ENCODE measurements at places on chromosomes 5 and 9. TPM values are rescaled to one million over a fixed set of nuclear protein-coding genes. Genes with fewer than 3 reads are reported as not detected.

- no peak for DNase-seq
Measured at GRCh38 chr9:132995879-132996278, 17.4 kb downstream of the GFI1B start.

DNA sequence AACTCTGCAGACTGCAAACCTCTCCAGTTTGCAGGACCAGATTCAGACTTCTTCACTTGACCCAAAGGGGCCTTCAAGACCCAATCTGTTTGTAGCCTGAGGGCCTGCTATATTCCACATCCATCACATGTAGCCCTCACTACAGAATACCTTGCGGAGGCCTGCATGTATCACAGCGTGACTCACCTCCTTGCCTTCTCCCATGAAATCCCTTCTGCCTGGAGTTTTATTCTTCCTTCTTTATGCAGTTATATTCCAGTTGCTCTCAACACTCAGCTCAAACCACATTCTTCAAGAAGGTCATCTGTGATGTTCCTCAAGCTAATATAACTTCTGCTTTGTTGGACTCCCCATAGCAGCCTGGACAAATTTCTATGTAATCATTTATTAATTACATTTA, 198.5 kb upstream of the PTGER4 start:
- no peak for DNase-seq

DNA sequence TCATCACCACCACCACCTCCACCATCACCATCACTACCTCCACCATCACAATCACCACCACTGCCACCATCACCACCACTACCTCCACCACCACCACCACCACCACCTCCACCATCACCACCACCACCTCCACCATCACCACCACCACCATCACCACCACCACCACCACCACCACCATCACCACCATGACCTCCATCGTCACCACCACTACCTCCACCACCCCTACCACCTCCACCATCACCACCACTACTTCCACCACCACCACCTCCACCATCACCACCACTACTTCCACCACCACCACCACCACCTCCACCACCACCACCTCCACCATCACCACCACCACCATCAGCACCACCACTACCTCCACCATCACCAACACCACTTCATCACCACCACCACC, 23.5 kb upstream of the ADCY2 start:
- DNase-seq: peak; percentile 3

- DNase-seq: peak; percentile 71
Measured at GRCh38 chr5:145347026-145347616, 488.0 kb downstream of the PRELID2 start.

TAL2 gene
- not detected for total RNA-seq

PCDHA5 gene
- total RNA-seq: 0.17 TPM

DNAI1 gene
- total RNA-seq: not detected
